ENCODE measurements at places on chromosomes 2 and 18.

- DNase-seq, result no peak
Measured at GRCh38 chr18:48929941-48930713, 20.6 kb downstream of the SMAD7 start.

- no peak for DNase-seq
Measured at GRCh38 chr18:61694236-61694635, 198.6 kb downstream of the RNF152 start.

DNA sequence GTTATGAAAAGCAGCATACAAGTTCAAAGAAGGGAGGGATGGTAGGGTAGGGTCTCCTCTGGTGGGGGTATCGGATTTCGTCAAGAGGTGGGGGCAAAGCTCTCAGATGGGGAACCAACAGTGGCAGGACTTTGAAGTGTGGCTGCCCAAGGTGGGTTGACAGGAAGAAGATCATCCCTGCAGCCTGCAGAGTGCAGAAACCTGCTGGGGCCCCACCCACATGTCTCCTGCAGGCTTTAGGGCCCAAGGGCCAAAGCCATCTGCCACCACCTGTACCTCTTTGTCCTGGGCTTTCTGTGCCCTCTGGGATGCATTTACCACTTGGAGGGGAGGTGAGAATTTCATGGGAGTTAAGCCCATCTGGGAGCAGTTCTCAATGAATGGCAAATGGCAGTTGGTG is 42.7 kb downstream of the KCNF1 start:
- no peak for DNase-seq

DNA sequence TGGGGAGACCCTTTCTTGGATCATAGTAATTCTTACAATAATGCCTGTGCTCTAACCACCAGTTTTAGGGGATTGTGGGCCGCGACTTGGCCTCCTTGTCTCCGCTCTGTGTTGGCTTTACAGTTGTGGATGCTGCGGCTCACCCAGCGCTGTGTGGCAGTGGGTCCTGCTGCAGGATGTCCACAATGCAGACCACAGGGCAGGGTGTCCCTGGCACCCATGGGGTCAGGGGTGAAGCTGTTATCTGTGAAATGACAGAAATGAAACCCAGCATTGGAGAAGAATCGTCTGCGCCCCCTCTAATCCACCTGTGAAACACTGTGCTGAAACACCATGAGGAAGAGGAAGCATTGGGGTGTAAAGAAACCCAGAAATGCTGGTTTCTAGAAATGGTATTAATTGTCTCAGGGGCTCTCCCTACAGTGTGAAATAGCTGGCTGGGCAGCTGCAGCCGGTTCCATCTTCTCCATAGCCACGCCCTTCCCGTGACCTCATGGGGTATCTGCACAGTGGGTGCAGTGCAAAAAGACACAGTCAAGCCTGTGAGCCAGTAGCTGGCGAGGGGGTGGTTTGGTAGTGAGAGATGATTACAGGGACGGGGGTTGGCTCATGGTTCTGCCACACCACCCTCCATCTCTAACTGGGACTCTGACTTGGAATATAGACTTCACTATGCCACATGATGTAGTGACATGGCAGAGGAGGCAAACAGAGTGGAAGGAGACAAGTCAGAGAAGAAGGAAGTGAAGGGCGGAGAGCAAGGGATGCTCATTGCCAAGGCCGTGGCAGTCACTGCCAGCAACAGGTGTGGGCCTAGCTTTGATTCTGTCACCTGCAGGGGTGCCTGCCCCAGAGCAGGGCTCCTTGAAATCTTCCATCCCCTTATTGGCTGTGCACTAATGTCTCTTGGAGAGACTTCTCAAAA is 16.2 kb downstream of the INPP4A start:
- DNase-seq, result peak; percentile 71

DNA sequence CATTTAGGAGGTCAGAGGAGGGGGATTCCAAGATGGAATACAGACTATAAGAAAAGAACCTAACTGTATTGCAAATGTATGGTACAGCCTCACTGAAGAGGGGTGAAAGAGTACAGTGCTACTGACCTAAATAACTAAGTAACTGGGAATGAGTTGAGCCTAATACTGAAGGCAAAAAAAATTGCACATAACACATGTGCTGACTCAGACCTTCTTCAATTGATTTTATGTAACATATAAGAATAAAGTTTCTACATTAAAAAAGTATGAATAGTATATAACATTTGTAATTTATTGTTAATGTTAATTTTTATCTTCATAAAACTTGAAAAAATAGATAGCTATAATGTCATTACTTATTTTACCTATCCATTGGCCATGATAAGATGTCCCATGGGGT is 41.7 kb downstream of the MALT1 start:
- no peak for DNase-seq

- DNase-seq, result no peak
Measured at GRCh38 chr2:128492966-128493811, 174.5 kb upstream of the HS6ST1 start.

DNA sequence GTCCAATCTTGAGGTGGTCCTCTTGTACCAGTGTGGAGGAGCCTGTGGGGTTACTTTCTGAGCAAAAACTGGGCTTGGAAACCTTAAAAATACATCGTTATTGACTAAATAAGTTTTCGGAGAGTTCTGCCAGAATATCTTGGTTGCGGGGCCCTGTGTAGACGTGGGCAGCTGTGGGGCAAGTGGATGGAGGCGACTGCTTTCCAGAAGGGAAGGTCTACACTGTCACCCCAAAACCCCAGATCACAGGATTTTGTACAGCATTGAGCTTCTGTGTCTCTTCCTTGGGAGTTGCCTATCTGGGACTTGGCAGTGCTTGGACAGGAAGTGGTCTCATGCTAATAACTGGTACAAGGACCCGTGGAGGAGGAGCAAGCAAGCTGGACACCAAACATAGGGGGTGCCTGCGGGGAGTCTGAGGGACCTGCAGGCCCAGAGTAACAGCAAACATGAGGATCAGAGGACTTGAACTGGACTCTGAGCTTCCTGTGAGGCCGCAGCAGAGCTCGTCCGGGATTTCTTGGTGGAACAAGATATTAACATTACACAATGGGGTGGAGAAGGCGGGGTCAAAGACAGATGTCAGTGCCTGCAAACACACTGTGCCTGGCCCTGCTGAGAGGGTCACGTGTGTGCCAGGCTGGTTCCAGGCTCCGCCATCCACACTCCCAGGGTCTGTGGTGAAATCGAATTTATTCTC is 48.0 kb upstream of the CTLA4 start:
- DNase-seq, result no peak

- DNase-seq, result no peak
Measured at GRCh38 chr2:7857904-7858303, 824.0 kb upstream of the ID2 start.

GRCh38 chr2:196041786-196042185 is 26.9 kb downstream of the DNAH7 start:
- no peak for DNase-seq

DNA sequence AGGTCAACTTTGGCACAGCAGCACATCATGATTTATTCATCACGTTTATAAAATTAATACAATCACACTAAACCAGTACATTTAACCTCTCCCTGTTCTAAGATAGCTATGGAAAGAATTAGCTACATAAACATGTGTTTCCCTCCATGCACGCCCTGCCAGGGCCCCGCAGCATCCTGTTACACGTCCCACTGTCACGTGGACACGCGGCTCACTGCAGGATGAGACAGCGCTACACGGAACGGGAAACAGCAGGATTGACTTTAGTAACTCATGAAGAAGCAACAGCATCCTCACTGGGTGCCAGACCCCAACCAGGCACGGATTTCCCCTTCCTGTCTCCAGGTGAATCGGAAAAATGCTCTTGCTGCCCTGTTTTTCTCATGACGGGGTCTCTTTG is 30.9 kb upstream of the SALL3 start:
- no peak for DNase-seq

DNA sequence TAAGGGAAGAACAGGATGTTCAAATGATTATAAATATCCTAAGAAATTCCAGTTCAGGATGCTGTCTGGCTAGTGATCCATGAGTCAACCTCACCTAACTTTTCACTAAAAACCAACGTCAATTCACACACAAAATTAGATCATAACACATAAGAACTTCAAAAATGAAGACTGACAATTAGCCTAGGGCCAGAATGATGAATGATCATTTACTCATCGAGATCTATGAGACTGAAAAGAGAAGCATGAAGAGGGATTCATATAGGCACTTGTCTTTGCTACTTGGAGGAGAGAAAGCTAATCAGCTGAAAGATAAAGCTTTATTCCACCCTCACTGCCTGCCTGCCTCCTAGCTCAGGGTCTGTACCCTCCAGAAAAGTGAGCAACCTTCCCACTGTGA is 29.8 kb downstream of the ADD2 start:
- no peak for DNase-seq

DNA sequence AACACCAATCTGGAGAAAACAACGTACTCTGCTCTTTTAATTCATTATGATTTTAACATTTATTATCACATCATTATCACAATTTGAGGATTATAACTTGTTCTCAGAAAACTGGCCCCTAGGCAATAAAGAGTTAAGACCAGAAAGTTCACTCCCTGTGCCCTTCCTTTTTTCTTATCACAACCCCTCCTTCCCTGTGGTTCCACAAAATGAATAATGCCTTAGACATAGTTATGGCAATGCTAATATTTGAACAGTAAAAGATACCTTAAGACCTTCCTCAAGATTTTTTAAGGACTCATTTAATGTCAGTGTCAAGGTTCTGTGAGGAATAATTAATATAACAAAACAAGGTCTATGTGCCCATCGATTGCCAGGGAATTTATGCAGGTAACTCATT is 596.2 kb downstream of the ARHGAP15 start:
- no peak for DNase-seq

- peak; percentile 31 for DNase-seq
Measured at GRCh38 chr2:85413592-85414420, 3.6 kb upstream of the CAPG start.

DNA sequence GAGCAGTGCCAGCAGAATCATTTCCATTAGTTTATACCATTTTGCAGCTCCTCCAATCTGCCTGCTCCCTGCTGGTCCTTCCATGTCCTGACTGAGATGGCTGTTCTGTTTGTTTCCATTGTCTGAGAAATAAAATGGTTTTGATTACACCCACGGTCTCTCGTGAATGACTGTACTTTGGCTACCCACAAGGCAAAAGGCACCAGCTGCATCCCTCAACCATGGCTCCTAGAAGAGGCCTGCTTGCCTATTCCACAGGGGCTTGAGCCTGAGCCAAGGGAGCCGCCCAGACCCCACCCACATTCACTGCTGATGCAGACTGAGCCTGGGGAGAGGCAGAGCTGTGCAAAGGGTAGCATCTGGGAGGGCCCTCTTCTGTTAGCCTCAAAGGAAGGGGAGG is 31.2 kb downstream of the MARCHF4 start:
- DNase-seq, result no peak

DNA sequence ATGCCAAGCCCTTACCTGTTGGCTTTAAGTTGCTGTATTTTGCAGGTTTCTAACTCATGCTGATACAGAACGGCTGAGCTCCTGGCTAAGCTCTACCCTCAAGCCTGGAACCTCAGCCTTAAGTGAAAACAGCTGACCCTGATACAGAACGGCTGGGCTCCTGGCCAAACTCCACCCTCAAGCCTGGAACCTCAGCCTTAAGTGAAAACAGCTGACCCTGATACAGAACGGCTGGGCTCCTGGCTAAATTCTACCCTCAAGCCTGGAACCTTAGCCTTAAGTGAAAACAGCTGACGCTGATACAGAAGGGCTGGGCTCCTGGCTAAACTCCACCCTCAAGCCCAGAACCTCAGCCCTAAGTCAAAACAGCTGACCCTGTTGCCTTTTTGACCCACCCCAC is 17.6 kb upstream of the DNER start:
- DNase-seq, result peak; percentile 73

DNA sequence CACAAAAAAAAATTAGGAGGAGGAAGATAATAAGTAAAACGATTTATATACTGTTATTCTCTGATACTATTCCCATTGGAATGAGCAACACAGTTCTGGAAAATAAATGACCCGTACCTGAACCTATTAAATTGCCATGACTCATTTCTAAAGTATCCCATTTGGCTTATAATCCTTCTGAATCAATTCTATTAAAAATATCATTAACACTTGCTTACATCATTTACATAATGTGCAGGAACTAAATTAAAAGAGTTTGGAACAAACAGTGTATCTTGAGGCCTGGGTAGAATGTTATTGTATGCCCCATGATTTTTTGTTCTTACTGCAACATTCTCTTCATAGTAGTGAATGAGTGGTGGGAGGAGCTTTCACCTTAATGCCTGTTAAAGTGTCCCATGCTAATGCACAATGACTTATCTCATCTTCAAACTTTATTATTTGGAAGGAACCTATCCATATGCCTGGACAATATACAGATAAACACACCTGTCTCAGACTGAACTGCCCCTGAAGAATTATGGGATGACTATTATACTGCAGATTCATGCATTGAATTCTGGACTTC is 549.9 kb upstream of the ACVR2A start:
- no peak for DNase-seq

- no peak for DNase-seq
Measured at GRCh38 chr18:46712406-46712805, 44.4 kb downstream of the ST8SIA5 start.

DNA sequence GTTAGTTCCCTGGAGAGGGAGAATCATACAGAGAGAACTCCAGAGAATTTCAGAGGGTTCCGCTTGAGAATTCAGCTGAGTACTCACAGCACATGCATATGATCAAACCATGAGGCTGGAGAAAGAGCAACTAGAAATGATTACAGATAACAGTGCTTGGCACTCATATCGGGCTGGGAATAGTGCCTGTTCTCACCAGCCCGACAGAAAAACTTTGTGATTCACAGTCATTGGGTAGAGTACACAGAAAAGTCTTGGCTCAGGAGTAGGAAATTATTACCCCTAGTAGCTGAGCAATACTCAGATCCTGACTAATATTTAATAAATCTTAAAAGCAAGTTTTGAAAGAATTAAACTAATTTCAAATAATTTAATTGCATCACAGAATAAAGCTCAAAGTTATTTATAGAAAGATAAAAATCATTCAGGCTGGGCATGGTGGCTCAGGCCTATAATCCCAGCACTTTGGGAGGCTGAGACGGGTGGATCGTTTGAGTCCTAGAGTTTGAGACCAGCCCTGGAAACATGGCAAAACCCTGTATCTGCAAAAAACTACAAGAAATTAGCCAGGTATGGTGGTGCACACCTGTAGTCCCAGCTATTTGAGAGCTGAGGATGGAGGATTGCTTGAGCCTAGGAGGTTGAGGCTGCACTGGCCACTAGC is 6.8 kb downstream of the WDPCP start:
- DNase-seq, result peak; percentile 16

DNA sequence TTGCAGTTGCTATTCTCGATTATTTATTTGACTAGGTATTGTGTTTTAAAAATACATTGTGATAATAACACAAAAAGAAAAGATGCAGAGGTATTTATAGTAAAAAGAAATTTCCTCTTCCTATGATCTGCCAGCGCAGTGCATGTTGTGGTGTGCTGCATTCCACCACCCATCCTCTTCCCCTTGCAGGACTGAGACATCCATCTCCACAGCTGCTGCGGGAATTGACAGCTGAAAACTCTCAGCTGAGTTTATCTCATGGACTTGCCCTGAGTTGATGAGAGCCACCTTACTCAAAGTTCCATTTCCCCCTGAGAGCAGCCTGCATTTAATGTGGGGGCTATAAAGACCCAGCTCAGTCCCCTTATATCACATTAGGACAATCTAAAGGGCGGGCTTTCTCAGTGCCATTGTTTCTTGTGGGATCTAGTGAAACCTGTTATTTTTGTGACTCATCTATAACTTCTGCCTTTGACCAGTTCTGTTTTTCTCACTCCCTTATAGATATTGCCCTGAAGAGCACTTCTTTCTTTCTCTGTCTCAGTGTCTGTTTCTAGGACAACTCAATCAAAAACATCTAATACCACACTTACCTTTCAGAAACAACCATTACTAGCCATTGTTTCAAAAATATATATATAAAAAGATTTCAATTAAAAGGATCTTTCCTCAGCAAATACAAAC is 698.5 kb downstream of the NR4A2 start:
- DNase-seq, result no peak
